ENCODE measurements at places on chromosomes 7 and 10.

DNA sequence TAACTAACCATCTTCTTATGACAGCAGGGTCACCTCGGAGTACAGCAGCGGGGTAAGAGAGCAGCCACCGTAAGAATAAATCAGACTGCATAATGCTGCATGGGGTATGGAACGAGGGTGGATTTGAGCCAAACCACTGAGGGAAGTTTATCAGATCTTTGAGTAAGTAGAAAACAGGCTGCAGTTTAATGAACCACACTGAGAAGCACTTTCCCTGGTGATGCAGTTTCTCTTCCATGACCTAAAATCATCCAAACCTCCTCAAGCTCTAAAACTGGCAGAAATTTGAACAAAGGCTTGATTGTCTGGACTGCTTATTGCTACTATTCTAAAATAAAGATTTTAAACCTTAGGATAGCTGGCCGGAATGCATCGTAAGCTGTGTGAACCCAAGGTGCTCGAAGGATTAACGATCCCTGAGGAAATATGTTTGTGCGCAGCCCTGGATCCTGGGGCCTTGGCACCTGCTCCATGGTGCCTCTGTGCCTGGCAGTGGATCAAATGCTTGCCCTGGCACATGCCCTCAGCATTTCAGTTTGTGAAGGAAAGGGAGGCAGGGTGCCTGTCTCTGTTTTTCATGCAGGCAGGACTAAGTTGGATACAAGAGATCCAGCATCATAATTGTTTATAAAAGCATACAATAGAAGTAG is 322.7 kb downstream of the LHFPL3 start:
- DNase-seq, result no peak

DNA sequence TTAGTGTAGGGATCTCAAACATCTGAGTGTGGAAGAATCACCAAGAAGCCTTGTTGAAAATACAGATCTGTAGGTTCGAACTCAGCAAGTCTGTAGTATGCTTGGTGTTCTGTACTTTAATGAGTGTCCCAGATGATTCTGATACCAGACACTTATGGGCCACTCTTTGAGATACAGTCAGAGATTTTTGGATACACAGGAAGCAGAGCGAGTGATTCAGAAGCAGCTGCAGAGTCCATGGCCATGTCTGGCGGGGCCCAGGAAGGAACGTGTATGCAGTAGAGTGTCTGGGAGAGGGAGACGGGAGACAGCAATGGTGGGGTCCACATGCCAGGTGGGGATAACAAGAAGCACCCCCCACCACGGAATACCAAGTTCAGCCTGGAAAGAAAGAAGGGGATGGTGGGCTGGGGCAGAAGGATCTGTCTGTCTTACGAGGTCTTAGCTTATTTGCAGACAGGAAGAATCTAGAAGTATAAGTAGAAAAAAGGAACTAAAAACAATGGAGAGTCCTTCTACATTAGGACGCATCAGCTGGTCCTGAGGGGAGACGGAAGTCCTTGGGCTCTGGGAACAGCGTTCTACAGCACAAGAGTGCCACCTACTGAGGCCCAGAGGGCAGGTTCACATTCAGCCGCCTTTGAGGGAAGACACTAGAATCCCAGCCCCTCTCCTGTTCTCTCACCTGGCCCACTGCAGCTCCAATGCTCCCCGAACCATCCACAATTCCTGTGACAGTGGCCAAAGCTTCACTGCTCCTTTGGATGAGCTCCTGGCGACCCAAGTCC is 55.4 kb downstream of the SLC37A3 start:
- peak; percentile 34 for DNase-seq

DNA sequence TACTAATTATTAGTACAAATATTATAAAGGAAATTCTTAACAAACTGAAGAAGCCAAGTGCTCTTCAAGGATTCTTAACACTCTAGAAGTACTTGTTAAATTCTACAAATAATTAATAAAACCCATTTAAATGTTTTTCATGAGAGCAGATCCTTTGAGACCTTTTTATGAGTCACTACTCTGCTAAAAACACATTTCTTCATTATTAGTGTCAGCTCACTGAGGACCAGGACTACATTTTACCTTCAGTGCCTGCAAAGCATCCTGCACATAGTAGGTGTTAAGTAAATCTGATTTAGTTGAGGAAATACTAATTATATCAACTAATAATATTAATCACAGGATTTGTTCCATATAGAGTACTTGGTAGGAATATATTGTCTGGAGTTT is 273.6 kb downstream of the PHTF2 start:
- DNase-seq, result no peak

GRCh38 chr7:25384788-25385505 is 156.7 kb upstream of the NPVF start:
- no peak for DNase-seq

- DNase-seq, result no peak
These were observed 79.1 kb downstream of the PALS2 start for GRCh38 chr7:24652251-24652939.

DNA sequence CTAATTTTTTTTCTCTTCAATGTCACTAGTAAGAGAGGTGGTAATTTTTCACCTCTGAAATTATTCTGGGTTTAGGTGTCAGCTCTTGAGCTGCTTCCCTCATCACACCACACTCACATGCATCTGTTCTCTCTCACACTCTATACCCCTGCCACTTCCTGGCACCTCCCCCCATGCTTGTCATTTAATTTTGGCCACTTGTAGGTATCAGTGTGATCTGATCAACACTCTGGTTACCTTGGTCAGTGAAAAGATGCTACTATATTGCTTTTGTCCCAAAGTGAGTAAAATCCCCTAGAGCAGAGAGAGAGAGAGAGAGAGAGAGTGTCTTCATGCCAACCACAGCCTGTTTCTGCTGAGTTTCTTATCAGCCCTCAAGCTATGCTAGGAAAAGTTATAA is 42.5 kb downstream of the STK17A start:
- DNase-seq, result no peak

GRCh38 chr7:871900-872537 is 4.3 kb upstream of the GET4 start:
- DNase-seq, result no peak

All from NCI-H2107 (cell line).